ENCODE measurements at places on chromosomes 2 and 18.

- DNase-seq, result no peak
Observed at GRCh38 chr2:136133586-136133985, 15.6 kb upstream of the CXCR4 start.

DNA sequence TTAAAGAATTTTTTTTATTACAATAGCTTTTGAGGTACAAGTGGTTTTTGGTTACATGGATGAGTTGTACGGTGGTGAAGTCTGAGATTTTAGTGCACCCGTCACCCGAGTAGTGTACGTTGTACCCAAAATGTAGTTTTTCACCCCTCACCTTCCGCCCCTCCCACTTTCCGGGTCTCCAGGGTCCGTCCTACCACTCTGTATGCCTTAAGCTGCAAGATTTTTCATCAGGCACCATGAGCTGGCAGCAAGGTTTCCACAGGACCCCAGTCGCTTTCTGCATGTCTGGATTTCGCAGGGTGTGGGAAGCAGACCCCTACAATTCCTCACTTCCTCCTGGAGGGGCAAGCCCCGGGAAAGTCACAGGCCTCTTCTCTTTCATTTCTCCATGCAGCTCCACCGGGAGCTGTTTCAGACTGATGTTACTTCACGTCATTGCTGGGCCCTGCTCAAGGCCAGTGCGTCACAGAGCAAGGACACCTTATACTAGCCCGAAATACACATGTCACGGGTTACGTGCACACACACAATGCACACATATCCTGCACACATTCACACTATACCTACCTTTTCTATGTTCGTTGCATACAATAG lies 179.1 kb downstream of the ZFP36L2 start:
- no peak for DNase-seq

GRCh38 chr2:12282780-12283695 lies 433.7 kb upstream of the TRIB2 start:
- no peak for DNase-seq

GRCh38 chr2:196356332-196356731 lies 185.0 kb upstream of the STK17B start:
- DNase-seq, result no peak

- no peak for DNase-seq
Observed at GRCh38 chr18:73482901-73483300, 615.1 kb upstream of the NETO1 start.

DNA sequence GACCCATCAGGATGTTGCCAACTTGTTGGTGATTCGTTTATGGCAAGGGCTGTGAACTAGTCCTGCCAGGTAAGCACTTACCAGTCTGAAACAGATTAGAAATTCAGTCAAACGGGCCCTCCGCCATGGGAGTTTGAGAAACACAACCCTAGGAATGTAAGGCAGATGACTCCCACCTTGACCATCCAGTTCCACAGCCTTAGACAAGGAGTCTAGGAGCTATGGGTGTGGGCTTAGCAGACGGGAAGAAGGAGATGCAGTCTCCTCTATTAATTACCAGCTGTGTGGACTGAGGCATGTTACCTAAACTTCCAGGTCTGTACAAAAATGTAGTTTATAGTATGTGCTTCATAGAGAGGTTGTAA lies 319.4 kb upstream of the NCKAP5 start:
- no peak for DNase-seq

- no peak for DNase-seq
Observed at GRCh38 chr2:71603851-71604725, 150.7 kb downstream of the DYSF start.

- no peak for DNase-seq
Observed at GRCh38 chr2:187976986-187977333, 314.7 kb upstream of the GULP1 start.

- DNase-seq, result no peak
Observed at GRCh38 chr18:5874336-5874735, 21.0 kb downstream of the TMEM200C start.

DNA sequence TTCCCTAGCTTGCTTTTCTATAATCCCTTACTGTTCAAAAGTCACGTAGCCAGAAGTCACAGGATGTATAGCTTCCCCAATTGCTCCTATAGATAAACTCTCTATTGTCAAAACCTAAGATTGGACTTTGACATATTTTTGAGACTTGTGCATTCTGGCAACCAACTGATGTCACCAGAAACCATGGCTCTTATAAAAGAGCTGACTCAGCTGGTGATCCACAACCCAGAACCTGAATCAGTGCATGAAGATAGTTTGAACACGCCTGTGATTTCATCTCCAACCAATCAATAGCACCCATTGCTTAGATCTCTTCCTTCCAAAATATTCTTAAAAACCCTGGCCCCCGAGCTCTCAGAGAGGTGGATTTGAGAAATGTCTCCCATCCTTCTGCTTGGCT lies 639.9 kb upstream of the PIK3C3 start:
- DNase-seq, result no peak

DNA sequence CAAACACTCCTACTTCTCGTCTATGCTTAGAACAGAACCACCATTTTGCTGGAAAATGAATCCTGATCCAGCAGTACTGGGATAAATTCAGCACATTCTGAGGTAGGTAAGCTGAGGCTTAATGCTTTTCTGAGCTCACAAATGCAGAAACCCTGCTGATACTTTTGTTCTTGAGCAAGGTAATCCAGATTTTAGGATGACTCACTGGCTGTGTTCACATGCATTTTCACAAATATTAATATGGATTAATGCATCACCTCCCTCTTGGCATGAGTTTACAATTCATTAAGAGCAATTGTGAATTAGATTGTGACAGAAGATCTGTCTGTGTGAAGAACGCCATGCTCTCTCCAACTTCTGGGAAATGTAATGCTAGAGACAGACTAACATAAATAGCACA lies 42.2 kb downstream of the RAD51AP2 start:
- DNase-seq, result no peak

DNA sequence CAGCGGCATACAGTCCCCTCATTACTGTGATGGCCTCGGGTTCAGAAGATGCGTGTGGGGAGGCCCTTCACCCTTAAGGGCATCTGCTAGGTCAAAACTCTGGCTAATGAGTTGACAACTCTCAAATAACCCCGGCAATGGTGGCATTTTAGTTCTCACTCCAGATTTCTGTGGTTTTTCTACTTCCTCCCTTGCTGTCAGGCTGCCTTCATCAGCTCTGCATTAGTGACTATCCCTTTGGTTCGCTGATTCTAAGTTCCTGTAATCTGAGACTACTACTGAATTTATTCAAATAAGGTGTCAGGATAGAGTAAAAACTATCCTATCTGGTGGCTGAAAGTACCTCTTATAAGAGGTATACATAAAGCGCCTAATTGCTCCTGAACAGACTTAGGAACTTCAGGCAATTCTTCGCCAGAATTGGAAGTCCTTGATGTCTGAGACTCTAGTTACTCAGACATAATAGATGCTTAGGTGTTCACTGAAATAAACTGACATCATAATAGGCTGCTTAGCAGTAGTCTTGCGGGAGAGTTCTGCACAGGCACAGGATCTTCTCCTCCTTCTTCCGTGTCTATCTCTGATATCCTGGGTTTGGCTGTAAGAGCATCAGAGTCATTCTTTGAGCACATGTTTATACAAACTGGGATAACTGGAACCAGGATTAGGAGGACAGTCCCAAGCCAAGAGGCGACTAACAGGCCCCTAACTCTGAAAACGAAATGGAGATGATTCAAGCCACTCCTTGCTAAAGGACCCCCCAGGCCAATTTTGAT lies 194.5 kb downstream of the DNER start:
- DNase-seq, result no peak

GRCh38 chr2:12950174-12950573 lies 233.4 kb downstream of the TRIB2 start:
- DNase-seq, result no peak

DNA sequence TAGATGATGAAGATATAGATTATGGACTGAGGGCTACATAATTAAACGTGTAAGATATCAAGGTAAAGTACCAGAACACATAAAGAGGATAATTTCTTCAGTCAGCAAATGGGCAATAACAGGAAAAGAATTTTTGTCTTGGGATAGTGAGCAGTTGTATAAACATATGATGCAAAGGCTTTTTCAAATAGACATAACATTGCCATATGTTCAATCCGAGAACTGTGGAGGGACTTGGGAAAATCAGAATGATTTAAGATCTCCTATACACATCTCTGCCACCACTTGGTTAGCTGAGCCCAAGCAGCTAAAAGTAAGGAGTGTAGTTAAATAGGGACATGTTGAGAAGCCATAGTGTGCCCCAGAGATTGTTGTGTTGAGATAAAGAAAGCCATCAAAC lies 287.6 kb upstream of the ZNF521 start:
- DNase-seq, result no peak

DNA sequence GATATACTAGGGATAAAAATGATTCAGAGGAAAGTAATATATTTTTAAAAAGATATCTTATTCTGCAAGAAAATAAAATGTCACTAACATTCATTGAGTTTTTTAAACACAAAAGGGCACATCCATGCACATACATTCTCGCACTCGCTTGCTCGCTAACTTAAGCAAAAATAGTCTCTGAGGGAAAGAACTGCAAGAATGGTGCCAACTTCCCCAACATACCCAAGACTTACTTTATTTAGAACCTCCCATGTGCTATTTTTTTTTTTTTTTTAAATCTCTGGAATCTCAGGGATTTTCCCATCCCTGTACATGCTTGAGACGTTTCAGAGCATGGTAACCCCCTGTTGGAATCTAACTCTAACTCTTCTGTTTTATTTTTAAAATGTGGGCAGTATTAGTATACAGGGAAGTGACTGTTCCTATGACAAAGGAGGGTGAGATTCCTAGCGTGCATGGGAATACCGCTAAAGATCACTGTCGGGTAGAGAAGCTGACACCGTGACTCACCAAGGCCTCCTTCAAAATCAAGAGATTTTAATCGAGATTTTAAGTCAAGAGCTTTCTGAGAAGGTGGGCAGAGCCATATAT lies 187.9 kb upstream of the ZEB2 start:
- no peak for DNase-seq

GRCh38 chr18:13136904-13137669 lies 81.5 kb upstream of the LDLRAD4 start:
- no peak for DNase-seq

DNA sequence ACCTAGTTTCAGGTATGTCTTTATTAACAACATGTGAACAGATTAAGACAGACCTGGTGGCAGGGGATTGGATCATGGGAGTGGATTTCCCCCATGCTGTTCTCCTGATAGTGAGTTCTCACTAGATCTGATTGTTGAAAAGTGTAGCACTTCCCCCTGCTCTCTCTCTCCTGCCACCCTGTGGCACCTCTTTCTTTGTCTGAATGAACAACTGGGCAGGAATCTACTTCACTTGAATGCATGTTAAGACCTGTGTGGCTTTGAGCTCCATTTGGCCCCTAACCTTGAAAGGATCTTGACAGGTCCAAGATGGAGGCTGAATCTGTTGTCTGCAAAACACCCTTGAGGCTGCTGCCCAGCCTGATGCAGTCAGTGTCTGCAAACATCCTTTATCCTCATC lies 194.4 kb downstream of the RNF144A start:
- no peak for DNase-seq

DNA sequence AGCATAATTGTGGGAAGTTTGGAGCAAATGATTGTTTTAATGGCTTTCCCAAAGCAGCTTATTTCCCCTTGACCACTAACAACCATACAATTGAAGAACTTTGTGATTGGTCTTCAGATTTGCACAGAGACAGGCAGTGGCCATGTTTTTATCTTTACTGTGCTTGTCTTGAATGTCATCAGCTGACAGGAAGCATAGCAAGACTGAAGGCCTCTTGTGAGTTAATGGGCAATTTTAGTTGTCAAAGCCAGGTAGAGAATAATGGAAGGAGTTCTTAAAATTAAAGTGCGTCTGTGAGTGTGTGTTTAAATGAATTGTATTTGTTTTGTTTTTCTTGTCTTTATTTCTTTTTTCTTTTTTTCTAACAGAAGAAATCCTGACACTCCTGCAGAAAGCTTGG lies 809.9 kb downstream of the TSN start:
- no peak for DNase-seq

DNA sequence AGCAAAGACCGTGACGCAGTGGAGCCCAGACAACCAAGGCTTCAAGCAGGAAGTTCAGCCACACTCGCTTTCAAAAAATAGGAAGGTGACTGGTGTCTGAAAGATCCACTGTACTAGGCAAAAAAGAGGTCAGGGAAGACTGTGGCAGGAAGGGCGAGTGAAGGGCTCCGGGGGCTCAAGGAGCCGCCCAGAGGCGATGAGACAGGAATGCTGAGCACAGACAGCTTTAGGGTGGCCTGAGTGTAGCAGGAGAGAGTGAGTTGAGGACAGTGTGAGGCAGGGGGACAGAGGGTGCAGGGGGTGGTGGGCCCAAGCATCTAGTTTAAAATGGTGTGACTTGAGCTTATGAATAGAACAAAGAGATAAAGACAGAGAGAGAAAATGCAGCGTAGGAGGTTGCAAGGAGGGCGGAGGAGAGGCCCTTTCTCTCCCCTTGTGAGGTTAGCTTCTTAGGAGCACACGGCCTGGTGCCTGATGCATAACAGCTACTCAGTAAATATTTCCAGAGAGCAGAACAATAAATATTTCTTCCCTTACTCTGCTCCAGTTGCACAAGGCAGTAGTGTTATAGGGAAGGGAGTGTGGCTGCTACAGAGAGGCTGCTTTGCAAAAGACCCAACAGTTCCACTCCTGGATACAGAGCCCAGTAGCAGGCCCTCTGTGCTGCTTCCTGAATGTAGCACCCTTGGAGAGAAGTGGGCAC lies 789.7 kb upstream of the RAB6C start:
- DNase-seq, result no peak

- no peak for DNase-seq
Observed at GRCh38 chr18:21700528-21701075, 4.0 kb downstream of the ABHD3 start.
